ENCODE measurements at places on chromosomes 5 and 9. TPM values are rescaled to one million over a fixed set of nuclear protein-coding genes. Genes with fewer than 3 reads are reported as not detected.

TTC1 gene
- 33.3 TPM for total RNA-seq

TOMM5 gene
- total RNA-seq: 81.3 TPM

C9orf153 gene
- total RNA-seq: 0.79 TPM

WDR31 gene
- 2.3 TPM for total RNA-seq

ZSWIM6 gene
- total RNA-seq: 10.1 TPM

SPATA31D4 gene
- not detected for total RNA-seq

TMEM171 gene
- total RNA-seq: 0.49 TPM

TRIM7 gene
- 2.3 TPM for total RNA-seq

PCDHA5 gene
- total RNA-seq: 0.20 TPM

CSF2 gene
- total RNA-seq: not detected

ARID3C gene
- not detected for total RNA-seq

OR1Q1 gene
- not detected for total RNA-seq

SLC6A7 gene
- total RNA-seq: not detected

TMEM174 gene
- total RNA-seq: not detected

WDR38 gene
- not detected for total RNA-seq

NTRK2 gene
- total RNA-seq: 35.3 TPM

PCDHGC3 gene
- total RNA-seq: 36.7 TPM

FREM1 gene
- 30.9 TPM for total RNA-seq

TSSK1B gene
- 0.10 TPM for total RNA-seq

C5orf24 gene
- 42.8 TPM for total RNA-seq

ARHGEF28 gene
- 19.2 TPM for total RNA-seq

MSX2 gene
- total RNA-seq: 10.9 TPM

CMYA5 gene
- total RNA-seq: 52.9 TPM

FYB1 gene
- total RNA-seq: 6.2 TPM
